ENCODE measurements at places on chromosomes 6 and 20.

DNA sequence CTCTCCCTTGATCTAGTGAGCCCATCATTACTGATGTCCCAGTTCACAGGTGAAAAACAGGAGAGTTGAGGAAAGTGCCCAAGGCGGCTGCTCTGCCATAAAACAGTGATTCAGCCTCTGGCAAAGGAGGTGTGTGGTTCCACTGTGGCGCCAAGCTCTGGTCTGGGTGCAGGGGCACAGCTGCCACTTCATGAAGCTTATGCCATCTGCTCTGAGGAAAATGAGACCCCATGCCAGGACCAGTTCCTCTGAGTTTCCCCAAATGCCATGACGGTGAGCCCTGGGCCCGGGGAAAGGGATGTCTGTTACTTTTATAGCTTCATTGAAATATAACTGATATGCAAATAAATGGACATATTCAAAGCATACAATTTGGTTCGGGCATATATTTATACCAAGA lies 33.7 kb upstream of the ZBP1 start:
- DNase-seq = no peak

- no peak for DNase-seq
Measured at GRCh38 chr6:70110126-70111022, 192.5 kb downstream of the COL9A1 start.

GRCh38 chr6:118313762-118314161 lies 234.3 kb upstream of the PLN start:
- DNase-seq = no peak

DNA sequence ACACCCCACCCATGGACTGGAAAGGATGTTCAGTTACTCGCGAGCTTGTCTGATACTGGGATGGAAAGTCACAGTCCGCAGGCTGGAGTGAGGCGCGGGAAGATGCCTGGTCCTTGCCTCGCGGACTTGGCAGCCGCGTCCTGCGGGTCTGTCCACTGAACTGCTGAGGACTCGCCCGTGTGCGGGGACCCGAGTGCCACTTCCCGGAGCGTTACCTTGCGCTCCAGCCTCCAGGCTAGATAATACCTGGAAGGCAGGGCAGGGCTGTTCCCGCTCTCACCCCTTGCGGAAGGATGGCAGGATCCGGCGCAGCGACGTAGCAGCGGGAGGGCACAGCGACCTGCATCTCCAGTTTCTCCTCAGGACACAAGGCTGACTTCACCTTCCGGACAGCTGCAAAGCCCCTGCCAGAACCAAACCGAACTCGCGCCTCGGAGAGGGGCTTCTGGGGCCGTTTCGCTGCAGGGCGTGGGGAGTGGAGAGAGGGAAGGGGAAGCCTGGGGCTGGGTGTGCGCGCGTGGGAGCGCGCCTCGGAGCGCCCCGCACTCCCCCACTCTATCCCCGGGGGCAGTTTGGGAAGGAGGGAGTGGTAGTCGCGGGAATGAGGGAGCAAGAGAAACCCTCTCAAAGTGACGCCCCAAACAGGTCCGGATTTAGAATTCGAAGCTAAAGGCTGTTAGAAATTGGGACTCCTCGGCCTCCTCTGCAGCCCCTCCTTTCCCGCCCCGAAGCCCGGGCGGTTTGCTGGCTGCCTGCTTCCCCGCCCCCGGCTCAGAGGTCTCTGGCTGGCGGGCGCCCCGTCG lies at the start of gene KCNQ5:
Gene KCNQ5 (plus strand): TSS at position 774 of the 803 bp plus-strand sequence.
- no peak for DNase-seq

- DNase-seq = no peak
Measured at GRCh38 chr6:72733045-72733444, 111.2 kb downstream of the KCNQ5 start.

GRCh38 chr6:129890164-129890563 lies 29.0 kb upstream of the TMEM244 start:
- no peak for DNase-seq

GRCh38 chr6:166420351-166420750 lies 37.6 kb upstream of the MPC1 start:
- no peak for DNase-seq

GRCh38 chr20:47717421-47717820 lies 67.9 kb downstream of the SULF2 start:
- no peak for DNase-seq

DNA sequence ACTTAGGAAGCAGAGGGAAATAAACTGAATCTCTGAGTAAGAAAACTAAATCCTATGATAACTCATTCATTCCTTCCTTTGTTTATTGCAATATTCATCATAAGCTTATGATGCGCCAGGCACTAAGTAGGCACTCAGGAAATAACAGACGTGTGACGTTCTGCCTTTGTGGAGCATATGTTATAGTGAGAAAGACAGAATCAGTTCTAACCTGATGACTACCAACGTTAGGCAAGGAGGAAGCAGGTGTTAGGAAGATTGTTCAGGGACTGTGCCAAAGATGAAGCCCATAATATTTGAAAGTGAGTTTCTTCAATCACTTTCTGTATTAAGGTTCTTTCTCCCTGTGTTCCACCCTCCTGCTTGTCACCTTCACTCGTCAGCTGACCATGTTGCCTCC lies 3.6 kb downstream of the HLA-DQA2 start:
- no peak for DNase-seq

DNA sequence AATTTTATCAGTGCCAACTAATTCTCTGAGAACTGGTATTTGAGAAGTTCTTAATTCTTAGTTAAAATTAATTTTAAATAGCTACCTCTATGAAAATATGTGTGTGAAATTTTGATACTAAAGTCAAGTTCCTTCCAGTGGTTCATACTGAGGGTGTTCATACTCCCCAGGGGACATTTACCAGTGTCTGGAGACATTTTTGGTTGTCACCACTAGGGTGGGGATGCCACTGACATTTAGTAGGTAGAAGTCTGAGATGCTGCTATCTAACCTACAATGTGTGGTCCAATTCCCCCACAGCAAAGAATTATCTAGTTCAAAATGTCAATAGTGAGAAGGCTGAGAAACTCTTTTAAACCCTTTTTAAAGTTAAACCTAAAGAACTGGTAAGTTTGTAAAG lies 463.8 kb downstream of the ADGRB3 start:
- no peak for DNase-seq

DNA sequence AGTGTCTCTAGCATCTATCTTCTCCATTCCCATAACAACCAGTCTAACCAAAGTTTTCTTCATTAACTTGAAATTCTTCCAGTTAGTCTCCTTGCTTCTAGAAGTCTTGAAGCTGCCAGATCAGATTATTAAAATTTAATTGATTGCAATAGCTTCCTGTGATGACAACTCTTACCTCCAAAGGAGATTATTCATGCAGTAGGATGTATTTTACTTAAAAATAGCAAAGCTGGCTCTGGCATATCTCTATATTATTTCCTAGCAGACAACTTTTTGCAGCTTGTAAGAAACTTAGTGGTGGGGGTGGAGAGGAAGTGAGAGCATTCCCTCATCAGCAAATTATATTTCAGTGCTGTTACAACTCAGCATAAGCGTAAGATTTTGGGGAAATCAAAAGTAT lies 290.4 kb downstream of the GRIK2 start:
- no peak for DNase-seq

GRCh38 chr6:37699887-37700619 lies 2.4 kb upstream of the MDGA1 start:
- no peak for DNase-seq

DNA sequence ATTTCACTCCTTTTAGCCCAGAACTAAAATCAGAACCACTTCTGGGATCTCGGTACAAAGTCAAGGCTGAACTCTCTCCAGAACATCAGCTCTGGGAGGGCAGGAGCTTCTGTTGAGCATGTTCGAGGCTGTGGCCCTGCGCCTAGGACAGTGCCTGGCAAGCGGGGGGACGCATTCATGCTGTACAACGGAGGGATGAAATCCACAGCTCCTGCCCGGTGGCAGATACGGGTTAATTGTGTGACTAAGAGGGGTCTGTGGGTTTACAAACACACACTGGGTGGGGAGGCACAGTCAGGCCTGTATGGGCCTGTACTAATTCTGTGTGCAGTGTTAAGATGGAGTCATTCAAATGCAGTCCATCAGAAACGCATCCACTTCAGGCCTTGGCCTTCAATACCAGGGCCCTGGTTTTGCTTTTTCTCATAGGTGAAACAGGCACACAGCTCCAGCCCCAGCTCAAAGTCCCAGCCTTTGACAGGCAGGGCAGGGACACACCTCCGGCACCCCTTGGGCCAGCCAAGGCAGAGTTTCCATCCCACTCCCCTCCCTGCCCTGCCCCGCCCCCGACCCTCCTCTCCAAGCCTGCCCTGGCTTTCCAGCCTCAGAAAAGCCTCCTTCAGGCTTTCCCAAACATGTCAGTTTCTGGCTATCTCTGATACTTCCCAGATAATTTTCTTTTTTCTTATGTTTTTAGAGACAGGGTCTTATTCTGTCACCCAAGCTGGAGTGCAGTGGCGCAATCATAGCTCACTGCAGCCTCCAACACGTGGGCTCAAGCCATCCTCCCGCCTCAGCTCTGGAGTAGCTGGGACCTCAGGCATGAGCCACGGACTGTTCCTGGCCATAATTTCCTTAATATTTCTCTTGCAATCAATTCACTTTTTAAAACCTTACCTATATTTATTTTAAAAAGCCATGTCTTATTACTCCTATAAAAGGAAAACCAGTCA lies 109.8 kb downstream of the SULF2 start:
- no peak for DNase-seq

- no peak for DNase-seq
Measured at GRCh38 chr6:74534465-74535211, 671.2 kb downstream of the COL12A1 start.

GRCh38 chr6:141403827-141404226 lies 728.9 kb upstream of the GJE1 start:
- DNase-seq = no peak

DNA sequence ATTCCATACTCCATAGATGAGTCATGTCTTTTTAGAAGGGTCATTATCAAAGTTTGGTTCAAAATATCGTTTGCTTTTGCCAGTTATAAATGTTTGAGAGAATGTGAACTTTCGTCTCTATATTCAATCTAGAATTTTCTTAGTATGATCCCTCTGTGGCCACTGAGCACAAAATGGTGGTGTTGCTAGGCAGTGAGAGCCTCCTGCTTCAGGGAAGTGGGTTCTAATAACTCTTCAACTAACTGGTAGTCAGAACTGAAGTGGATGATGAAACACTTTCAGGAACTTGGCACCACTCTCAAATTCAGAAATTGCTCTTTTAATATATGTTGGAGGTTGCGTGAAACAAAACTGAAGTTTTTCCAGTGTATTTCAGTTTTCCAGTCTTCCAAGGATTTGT lies 125.0 kb upstream of the DOK5 start:
- no peak for DNase-seq

GRCh38 chr6:41441598-41442351 lies 104.4 kb upstream of the FOXP4 start:
- no peak for DNase-seq

GRCh38 chr6:51218181-51218580 lies 399.5 kb downstream of the TFAP2B start:
- DNase-seq = no peak

GRCh38 chr6:46296586-46296985 lies 125.8 kb upstream of the ENPP5 start:
- DNase-seq = no peak

- no peak for DNase-seq
Measured at GRCh38 chr20:35173576-35174192, 1.8 kb downstream of the PROCR start.

All from hypothalamus (tissue), 51 donors.